ENCODE measurements at places on chromosomes 4 and X.
A peak's percentile ranks its signal among the peaks of the same experiment; 100 is the strongest.

GRCh38 chr4:139814323-139815015 lies 148.8 kb downstream of the MGST2 start:
- no peak for DNase-seq

DNA sequence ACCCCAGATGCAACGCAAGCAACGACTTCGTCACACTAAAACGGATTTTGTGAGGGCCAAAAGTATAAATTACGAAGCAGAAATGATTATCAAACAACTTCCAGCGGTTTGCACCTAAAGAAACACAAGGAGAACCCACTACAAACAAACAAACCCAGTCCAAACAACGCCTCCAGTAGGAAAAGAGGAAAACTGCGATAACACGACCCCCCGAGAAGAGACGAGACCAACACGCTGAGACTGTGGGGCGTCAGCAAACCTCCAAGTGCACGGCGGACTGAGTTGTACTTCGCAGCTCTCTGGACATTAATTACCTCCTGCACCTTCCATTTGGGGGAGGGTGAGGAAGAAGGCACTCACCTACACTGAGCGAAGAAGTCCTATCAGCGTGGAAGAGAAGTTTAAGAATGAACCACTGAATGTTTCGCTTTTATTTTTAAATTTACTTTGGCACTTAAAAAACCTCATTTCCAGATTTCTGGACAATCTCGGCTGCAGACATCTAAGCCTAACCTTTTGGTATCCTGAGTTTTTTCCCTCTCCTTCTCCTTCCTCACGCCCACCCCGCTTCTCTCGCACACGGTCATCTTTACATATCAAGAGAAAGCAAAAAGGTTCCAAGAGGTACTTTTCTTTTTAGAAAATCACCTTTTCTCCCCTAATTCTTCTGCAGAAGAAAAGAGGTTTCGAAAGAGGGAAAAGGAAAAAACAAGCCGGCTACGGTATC lies at the start of gene MAB21L2:
TSS of gene MAB21L2 (plus strand) at position 6 of the 727 bp plus-strand sequence. CDS start 879 bp downstream, outside the sequence.
- DNase-seq, result no peak

- peak; percentile 24 for DNase-seq
Measured at GRCh38 chr4:99885063-99885664, 9.1 kb downstream of the LAMTOR3 start.

GRCh38 chrX:43508694-43509093 lies 147.4 kb upstream of the MAOA start:
- no peak for DNase-seq

- no peak for DNase-seq
Measured at GRCh38 chr4:146238107-146238506, 23.8 kb downstream of the REELD1 start.

GRCh38 chr4:144356941-144357381 lies 216.4 kb upstream of the GYPA start:
- no peak for DNase-seq

GRCh38 chr4:66372706-66373105 lies 702.4 kb upstream of the EPHA5 start:
- no peak for DNase-seq

DNA sequence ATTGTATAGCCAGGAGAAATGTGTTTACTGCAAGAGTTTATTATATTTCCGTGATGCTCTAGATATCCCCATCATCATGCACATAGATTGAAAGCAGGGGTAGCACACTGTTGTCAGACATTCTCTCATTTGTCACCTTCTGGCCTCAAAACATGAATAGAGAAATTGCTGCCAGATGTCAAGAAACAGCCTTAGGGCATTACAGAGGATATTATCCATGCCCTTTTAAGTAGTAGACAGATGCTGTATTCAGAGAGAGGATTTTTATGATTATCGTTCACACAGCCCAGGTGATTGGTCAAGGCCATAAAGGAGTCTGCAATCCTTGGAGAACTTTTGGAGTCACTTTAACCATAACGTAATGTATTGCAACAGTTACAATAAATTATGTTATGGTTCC lies 1961.5 kb upstream of the TENM3 start:
- no peak for DNase-seq

All from NCI-H510A treated with DMSO at 0.1 percent for 48 hours (cell line).